NT2/D1 (cell line): ENCODE measurements at places on chromosomes 2 and 18.

DNA sequence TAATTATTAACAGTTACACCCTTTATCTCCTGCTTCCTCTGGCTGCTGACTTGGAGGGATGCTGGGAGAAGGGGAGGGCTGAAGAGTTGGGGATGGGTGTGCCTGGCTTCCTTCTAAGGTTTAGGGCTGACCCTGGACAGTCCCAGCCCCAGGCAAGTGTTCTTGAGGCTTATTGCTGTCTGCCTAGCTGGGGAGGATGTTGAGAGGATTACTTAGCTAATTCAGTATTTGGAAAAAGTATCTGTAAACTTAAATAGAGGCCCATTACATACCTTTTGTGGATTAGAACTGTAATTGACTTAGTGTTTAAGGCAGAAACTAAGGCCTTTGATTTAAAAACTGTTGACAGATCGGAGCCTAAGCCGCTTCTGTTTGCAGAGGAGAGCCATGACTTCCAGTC lies 67.6 kb downstream of the AGAP1 start:
- DNase-seq = no peak

GRCh38 chr2:57549642-57550102 lies 496.9 kb upstream of the VRK2 start:
- DNase-seq = no peak

DNA sequence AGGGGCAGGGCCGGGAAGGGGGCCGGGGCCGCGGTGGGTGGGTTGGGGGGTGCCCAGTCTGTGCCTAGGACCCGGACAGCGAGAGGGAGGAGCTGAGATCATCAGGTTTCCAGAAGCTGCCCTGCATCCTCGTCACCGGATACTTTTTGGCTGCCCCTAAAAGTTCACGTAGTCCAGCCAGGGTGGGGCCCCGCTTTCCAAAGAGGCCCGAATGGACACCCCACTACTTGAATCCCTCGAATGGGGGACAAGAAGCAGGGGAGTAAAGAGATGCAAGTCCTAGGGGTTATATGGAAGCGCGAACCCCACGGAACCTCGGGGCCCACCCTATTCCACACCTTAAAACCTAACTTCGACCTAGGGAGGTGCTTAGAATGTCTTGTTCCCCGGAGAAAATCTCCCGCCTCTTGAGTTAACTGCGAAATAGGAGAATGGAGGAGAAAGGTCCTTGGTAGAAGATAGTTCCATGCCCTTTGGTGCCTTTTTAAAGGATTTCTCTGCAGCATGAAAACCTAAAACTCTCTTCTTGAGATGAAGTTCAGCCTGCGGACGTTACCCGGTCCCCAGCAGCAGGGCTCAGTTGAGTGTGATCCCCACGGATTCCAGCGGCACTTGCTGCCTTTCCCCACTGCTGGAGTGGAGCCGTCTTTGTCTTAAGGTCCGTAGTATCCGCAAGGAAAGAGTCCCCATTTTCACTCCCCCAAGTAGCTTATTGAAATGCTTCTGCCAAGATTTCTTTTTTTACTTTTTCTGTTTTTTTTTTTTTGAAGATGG lies 2.1 kb upstream of the RNF152 start:
- no peak for DNase-seq

GRCh38 chr2:117335967-117336366 lies 478.5 kb upstream of the DDX18 start:
- no peak for DNase-seq

DNA sequence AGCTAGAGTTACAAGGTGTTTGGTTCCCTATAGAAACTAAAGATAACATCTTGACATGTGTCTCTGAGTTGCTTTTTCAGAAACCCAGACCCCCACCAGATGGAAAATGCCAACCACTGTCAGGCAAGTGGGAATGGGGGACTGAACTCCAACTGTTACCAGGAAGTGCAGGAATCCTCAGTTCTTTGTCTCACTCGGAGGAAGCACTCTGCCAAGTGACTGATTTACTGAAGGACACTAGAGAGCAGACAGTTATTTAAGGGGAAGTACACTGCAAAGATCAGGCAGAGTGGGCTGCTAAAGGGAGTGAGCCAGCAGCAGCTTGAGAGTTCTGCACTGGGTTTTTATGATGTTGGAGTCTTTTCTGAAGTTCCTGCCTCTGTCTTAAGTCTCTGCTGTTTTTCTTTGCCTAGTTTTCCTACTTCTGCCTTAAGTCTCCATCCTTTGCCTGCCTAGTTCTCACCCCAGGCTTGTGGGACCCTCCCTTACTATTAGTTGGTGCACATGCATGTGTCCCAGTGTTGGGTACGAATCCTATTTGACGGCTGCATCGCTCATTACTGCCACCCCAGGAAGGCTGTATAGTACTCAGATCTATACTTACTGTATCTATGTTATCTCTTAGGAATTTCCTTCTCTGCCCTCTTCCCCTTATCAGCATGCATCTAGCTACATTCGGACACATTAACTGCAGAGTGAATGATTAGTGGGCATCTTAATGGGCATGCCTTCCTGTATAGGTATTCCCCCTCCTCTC lies 97.1 kb downstream of the TEX51 start:
- no peak for DNase-seq

DNA sequence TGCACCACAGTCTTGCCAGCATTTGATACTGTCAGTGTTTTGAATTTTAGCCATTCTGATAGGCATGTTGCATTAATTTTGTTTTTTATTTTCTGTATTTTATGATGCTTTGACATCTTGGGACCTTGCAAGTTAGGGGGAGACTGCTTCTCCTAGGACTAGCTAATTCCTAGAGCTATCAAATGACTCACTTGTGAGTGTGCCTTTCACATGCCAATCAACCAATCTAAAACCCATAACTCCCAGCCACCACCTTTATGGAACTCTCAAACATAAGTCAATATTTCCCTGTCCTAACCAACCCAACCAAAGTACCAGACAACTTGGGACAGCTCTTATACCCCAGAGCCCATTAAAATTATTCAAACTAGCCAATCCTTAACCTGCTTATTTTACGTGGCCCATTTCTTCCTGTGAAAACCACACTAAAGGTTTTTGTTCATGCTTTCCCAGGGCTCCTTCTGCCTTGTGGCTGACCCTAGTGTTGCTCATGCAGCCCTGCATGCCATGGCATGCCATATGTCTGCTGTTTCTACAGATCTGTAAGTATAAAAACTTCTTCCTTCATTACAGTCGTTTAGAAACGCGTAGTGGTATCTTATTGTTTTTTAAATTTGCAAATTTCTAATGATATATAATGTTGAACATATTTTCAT lies 230.1 kb downstream of the GPD2 start:
- DNase-seq = no peak

DNA sequence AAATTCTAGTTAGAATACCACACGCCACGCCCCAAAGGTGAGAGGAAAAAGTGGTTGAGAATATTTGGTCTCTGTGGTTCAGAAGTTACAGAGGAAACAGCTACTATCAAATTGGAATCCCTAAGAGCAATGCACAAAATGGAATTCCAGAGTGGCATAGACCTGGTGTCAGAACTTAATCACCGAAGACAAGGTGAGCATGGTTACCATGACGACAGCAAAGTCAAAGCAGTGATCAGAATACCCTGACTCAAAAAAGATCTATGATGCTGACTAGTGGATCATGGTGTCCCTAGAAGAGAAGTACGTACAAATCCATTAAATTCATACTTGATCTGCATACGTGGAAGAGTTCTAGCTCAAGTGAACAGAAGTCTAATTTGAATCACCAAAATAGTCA lies 14.5 kb downstream of the LRRTM4 start:
- no peak for DNase-seq

GRCh38 chr18:23881778-23882177 lies 132.8 kb upstream of the TTC39C start:
- DNase-seq = no peak

DNA sequence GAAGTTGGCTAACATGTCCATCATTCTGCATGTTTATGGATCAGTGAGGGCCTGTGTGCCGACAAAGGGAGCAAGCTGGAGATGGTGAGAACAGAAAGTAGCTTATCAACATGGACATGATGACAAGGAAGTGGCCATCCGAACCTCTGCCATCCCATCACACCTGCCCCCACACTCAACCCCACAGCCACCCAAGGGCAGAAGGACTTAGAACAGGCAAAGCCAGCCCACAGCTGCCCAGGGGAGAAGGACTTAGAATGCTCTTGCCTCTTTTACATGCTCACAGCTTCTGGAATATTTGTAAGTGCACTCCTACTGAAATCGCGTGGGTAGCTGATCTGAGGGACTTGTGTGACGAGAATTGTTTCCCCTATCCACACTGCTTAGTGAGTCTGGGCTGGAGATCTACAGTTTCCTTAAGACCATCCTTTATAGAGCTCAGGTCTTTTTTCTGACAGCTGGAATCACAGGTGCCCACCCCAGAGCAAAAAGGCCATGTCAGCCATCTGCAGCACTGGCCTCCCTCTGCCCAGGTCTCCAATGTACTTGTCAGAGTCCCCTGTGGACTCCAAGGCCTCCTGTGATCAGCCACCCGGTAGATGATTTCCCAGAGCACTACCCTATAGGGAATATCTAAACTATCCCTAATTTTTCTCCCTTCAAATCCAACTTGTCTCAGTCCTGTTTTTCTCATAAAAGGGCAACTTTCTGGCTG lies 154.1 kb downstream of the SMAD7 start:
- no peak for DNase-seq

DNA sequence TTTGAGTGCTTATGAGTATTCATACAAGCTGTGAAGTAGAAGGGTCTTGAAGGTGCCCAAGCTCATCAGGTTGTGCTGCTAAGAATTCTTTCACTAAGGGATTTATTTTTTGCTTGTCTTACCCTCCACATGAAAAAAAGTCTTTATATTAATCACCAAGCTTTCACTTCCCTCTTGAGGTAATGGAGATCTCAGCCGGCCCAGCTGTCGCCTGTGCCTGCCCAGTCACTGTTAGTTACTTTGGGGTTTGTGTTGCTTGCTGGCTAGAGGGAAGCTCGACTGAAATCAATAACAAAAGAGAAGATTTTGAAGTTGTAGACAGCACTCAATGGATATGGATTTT lies 21.9 kb downstream of the MC2R start:
- no peak for DNase-seq
